Brain microvascular endothelial cell (primary cell): ENCODE measurements at places on chromosomes 12 and 14.

- DNase-seq = no peak
These were observed 313.3 kb downstream of the MED13L start for GRCh38 chr12:115964214-115964613.

DNA sequence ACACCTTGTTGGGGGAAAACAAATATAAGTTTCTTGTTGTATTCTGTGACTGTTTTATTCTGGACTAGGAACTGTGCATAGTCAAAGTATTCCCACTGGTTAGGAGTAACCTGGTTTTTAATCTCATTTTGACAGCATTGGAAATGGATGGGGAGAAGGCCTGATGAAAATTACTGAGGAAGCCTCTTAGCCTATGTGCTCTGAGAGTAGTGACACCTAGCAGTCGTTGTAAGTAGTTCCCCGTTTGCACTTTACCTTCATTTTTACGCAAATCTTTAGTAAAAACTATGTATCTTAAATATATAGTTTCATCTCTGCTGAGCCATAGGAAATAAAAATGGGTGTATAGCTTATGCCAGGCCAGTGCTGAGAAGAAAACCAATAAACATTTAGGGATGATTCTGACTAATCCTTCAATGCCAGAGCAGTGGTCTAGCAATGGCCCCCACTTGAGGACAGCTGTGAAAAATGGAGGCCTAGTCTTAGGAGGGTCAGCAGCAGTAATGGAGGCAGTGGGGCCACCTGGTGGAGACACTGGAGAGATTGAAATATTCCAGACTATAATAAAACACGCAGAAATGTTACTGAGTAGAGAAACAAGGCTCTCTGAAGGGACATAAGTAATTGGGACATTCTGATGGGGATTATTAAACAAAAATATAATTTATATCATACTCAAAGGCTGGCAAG is 133.2 kb upstream of the NOVA1 start:
- no peak for DNase-seq

- DNase-seq = no peak
These were observed 644 bp upstream of the PPP4R4 start for GRCh38 chr14:94173471-94173884.

DNA sequence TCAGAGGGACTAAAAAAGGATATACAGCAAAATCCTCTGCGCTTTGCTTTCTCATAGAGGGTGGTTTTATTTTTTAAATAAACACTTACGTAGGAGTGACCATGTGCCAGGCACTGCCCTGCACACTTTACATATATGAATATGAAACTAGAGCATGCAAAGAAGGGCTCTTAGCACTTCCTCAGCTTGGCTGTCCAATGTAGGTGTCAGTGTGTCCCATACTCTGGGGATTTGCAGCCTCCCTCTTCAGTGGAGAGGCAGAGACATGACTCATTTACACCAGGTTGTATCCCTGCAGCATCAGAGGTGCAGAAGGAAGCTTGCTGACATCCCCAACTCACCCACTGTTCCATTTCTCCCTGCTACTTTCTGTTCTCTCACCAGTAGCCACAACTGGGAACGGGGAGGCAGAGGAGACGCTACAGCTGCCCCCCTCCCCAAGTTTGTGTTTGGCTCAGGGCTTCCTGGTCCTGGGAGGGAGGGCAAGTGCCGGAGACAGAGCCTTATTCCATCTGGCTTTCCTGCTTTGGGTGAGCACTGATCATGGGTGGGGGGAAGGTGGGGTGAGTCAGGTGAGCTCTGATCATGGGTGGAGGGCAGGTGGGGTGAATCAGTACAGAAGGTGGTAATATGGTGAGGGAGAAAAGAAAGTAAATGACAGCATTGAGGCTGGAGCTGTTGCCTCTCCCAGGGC is 4.9 kb upstream of the KRT5 start:
- no peak for DNase-seq

DNA sequence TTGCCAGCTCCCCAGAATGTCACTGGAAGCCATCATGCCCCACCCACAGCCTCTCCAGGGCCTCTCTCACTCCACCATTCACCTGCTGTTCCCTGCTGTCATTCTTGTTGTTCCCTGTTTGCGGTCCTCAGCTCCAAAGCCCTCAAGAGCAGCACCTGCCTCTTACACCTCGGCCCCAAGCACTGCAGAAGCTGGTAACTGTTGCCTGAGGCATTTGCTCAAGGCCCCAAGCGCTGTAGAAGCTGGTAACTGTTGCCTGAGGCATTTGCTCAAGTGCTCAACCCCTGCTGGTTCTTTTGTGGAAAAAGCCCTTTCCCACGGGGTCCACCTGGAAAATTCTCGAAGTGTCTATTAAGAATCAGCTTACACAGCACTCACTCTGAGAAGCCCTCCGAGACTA is 78.0 kb downstream of the ARL6IP4 start:
- DNase-seq = no peak

DNA sequence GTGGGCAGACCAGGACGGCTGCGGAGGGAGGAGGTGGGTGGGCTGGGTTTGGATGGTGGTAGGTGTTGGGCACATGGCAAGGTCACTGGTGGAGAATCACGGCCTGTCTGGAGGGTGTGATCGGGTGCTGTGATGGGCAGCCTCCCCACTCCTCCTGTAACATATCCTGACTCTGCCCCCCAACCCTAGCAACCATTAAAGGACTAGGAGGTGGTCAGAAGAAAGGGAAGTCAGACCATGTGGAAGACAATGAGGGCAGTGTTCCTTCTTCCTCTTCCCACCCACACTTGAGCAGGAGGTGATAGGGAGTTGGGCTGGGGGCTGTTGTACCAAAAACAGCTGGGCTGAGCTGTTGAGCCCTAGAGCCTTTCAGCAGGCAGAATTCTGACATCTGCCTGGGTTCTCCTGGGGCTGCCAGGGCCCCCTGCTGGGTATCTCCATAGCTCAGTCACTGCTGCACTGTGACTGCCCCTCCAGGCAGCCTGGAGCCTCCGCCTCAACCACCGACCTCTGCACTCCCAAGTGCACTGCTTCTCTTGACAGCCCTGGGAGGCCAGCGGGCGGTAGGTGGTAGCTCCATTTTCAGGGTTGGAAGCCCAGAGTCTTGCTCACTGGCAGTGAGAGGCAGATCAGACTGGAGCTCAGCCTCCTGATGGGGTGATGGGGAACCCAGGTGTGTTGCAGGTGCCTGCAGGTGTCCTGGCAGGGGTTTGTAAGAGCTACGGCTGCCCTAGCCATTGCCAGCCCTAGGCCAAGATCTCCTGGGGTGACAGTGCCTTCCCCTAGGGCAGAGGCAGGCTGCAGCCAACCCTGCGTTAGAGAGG is 15.4 kb downstream of the VASH1 start:
- DNase-seq = no peak

GRCh38 chr12:16523284-16523950 is 82.5 kb downstream of the LMO3 start:
- no peak for DNase-seq
